ENCODE measurements at places on chromosomes 3 and 15.
A peak's percentile ranks its signal among the peaks of the same experiment; 100 is the strongest.

DNA sequence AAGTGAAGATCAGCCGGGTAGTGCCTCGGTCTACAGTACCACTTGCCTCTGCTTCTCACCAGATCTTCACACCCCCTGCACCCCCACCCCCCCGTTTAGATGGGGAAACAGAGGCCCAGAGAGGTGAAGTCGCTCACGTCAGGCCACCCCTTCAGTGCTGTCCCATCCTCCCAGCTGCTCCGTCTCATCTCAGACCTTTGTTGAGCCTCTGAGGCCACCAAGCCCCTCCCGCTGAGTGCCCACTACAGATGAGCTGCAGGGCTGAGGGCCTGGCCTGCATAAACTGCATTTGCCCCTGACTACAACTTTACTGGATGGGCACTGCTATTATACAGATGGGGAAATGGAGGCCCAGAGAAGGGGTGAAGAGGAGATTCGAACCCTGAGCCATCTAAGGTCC is 35.8 kb downstream of the ADAMTS7 start:
- DNase-seq, result no peak

GRCh38 chr15:61227269-61227949 is 1.7 kb downstream of the RORA start:
- peak; percentile 16 for DNase-seq

DNA sequence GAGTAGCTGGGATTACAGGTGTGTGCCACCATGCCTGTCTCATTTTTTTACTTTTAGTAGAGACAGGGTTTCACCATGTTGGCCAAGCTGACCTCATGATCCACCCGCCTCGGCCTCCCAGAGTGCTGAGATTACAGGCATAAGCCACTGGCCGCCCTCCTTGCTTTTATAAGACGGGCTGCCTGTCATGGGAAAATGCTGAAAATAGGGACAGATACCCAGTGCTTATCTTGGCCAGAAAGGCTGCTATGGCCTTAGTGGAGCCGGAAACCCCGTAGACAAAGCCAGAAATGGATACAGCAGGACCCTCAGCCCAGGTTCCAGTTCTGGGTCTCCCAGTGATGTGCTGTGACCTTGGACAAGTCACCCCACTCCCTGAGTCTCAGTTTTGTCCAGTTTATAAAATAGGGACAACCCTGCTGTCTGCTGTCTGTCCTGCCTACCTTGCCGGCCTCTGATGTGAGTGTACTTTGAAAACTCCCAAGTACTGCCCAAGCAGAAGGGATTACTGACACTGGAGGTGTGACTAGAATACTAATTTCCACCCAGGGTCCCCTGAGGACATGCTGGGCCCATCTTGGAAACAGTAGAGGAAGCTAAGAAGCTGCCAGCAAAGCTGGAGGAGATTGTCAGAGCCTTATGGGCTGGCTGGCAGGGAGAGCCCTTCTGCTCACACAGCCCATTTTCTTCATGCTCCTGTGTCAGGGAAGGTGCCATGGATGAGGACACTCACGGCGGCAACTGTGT is 59.6 kb downstream of the BDH1 start:
- DNase-seq, result no peak

DNA sequence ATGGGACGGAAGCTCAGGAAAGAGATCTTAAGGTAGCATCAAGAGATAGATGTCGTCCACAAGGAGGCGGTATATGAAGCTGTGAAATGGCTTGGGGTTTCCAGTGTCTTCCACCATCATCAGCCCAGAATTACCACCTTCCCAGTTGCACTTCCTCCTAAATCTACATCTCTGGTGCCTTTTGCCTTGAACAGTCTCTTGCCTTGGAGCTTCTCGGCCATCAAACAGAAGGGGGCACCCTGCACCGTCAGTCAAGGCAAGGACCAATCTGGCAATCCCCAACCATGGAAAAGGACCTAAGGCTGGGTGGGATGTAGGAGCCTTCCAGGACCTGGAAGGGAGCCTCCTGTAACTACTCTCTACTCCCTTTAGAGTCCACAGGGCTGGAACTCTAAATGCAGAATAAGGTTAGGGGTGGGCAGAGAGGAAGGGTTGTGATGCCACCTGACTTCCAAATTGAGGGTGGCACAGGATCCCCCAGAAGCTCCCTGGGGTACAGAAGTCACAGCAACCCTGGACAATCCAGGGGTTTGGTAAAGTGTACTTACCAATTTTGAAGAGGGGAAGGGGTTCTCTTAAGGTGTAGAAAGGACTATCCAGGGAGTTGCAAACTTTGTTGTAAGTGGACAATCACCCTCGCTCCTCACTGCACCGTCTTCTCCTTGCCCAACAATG is 1.0 kb upstream of the RYR3 start:
- no peak for DNase-seq

DNA sequence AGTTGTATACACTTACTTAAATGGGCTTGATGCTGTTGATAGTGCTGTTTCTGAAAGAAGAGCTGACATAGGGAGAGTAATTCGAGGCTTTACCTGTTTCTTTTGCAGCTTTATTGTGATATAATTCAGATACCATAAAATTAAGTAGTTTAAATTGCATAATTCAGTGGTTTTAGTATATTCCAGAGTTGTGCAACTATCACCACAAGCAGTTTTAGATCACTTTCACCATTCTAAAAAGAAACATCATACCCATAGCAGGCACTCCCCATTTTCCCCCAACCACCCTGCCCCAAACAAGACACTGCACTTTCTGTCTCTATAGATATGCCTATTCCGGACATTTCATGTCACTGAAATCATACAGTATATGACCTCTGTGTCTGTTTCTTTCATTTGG is 98.5 kb downstream of the MTHFS start:
- no peak for DNase-seq

DNA sequence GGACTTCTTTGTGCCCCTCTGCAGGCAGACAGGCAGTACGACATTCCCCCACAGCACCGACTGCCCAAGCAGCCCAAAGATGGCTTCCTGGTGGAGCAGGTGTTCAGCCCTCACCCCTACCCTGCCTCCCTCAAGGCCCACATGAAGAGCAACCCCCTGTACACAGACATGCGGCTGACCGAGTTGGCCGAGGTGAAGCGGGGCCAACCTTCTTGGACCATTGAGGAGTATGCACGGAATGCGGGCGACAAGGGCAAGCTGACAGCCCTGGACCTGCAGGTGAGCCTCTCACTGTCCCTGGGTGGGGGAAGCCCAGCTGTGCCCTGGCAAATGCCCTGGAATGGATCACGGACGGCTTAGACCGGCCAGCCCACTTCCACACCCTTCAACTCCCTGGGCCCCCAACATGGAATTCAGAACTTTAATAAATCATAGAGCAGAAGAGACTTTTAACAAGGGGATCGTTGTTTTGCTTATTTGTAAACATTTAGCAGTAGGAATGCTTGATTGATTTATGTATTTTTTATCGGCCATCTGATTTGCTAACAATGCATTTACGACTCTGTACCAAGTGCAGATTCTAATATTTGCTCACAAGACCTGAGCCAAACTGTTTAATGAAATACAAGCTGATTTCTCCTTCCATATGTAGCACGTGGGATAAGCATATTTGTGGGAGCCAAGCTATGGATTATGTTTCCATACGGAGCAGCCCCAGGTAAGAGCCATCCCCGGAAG is 31.1 kb downstream of the MINAR1 start:
- no peak for DNase-seq

GRCh38 chr15:74821091-74821789 is 5.2 kb upstream of the CPLX3 start:
- no peak for DNase-seq

- no peak for DNase-seq
These were observed 77.6 kb upstream of the POMGNT2 start for GRCh38 chr3:43183456-43183855.

DNA sequence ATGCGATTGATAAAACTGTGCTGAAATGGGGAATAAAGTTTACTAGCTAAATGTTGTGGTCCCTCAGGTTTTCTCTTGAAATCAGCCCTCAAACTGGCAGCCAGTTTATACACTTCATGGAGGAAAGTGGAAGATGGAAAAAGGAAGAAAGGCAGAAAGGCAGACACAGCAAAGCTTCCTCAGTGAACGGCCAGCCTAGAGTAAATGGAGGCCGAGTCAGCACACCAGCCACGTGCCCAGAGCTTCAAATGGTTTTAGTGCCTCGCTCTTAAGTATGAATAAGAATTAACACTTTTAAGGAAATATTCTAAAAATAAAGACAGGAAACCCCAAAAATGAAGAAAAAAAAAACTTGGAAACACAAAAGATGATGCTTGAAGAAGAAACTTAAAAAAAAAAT is 48.3 kb downstream of the GNB4 start:
- no peak for DNase-seq

- no peak for DNase-seq
These were observed 51.8 kb upstream of the NUDT16 start for GRCh38 chr3:131329774-131330173.

GRCh38 chr3:73432023-73432705 is 192.6 kb downstream of the PDZRN3 start:
- no peak for DNase-seq

Data from mucosa of gallbladder (tissue), 1 donor.